ENCODE measurements at places on chromosomes 2 and 18. TPM values are rescaled to one million over a fixed set of nuclear protein-coding genes. Genes with fewer than 3 reads are reported as not detected.

The ZNF892 gene
- 3.2 TPM for total RNA-seq

The RPRM gene
- total RNA-seq = not detected

The SMAD4 gene
- 39.4 TPM for total RNA-seq

GRCh38 chr2:130759906-130760753, 4.8 kb downstream of the AMER3 start:
- no peak for DNase-seq

DNA sequence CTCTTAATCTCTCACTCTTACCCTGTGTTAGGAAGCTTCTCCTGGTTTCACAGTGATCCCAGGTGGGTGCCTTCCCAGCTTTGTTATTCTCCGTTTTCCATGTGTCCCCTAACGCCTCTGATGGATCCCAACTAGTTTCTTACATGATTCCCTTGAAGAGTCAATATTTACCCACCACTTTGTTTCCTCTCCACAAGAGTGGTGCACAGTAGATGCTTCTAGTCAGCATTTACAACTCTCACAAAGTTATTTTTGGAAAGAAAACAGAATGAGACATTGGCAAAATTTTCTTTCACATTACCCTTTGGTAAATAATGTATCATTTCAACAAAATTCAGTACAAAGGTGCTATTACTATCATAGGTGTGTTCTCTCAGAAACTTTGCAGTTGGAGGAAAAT, 1611.1 kb upstream of the ZEB2 start:
- DNase-seq = no peak

GRCh38 chr18:13112982-13113381, 105.6 kb upstream of the LDLRAD4 start:
- no peak for DNase-seq

- DNase-seq = no peak
Measured at GRCh38 chr2:131034122-131035051, 58.9 kb downstream of the FAM168B start.

GRCh38 chr18:44507729-44508325, 172.9 kb upstream of the SETBP1 start:
- DNase-seq = no peak

DNA sequence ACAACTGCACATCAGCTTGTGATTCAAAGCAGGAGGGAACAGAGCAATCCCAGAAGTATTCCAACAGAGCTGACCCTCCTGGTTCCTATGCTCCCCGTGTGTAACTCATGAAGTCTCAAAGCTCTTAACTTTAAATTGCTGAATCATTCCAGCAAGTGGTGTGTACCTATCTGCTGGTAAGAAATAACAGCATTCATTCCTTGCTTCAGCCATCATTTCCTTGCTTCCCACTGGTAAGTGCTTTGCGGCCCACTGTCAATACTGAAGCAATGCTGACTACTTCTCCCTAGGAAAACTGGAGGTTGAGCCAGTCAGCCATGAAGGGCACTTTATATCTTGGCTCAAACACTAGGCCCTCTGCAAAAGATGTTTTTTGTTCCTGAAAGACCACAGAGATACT, 222.4 kb downstream of the EXOC6B start:
- peak; percentile 33 for DNase-seq

GRCh38 chr2:231009236-231009919, 13.5 kb downstream of the SPATA3 start:
- no peak for DNase-seq

DNA sequence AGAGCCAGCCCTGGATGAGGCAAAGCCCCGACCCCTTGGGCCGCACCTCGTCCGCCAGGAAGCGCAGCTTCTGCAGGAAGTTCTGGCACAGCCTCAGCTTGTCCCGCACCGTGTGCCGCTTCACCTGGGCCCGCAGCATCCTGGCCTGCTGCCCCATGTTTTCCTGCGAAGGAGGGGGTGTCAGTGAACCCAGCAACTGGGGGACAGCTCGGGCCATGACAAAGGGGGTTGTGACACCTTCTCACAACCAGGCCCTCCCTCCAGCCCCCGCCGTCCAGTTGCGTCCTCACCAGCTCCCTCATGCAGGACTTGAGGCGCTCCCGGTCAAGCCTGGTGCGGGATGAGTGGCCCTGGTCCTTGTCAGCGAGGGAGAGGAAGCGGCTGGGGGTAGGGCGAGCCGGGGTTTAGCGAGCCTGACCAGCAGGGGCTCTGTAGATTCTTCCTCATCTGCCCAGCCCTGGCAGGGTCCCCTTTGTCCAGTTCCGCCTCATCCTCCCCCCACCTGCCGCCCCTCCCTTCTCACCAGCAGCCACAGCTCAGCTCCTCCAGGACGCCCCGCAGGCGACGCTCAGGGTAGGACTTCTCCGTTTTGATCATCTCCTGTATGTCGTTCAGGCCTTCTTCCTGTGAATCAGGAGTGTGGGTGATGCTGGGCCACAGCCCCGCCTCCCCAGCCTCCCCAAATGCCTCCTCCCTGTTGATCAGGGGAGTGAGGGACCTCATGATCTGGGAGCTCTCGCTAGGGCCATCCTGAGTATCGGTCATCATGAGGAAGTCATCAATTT, 606 bp downstream of the OTOF start:
- DNase-seq = no peak

All from Caki2 (cell line).